NAMALWA (cell line): ENCODE measurements at places on chromosomes 5 and 9.

- no peak for DNase-seq
Observed at GRCh38 chr5:154465169-154465568, 12.9 kb downstream of the HAND1 start.

DNA sequence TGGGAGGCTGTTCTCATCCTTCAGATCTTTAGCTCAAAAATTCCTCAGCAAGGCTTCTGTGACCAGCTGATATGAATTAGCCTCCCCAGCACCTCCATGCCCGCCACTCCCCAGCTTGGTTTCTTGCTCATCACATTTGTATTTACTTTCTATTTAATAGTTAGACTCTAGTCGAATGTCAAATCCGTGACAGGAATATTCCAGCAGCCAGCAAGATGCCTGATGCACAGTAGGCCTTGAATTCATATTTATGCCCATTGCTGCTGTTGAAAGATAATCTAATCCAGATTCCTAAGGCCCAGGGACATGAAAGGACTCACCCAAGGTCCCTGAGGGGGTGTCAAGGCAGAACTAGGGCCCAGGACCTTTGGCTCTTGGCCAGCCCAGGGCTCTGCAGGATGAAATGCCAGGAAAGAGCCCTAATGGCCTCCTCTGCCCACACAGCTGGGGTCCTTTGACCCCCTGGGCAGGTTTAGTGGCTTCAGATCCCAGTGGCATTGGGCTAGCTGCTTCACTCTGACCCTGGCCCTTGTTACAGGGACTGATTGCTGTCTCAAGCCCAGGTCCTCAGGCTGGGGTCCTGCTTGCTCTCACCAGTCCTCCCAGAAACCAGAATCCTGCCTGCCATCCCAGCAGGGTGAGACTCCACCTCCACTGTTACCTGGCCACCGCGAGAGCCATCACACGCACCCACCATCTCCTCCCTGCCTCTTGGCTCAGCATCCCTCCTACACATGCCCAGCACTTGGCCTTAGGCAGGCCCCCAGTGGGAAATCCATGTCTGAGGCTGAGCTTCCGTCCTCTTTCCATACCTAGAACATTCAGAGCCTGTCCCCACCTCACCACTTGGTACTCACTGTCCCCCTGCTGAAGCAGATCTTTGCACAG is 7.3 kb downstream of the CSF1R start:
- DNase-seq: no peak

- peak; percentile 13 for DNase-seq
Observed at GRCh38 chr5:28473531-28474107, 1435.2 kb upstream of the CDH9 start.

GRCh38 chr5:39415201-39415600 is 9.6 kb downstream of the DAB2 start:
- no peak for DNase-seq

DNA sequence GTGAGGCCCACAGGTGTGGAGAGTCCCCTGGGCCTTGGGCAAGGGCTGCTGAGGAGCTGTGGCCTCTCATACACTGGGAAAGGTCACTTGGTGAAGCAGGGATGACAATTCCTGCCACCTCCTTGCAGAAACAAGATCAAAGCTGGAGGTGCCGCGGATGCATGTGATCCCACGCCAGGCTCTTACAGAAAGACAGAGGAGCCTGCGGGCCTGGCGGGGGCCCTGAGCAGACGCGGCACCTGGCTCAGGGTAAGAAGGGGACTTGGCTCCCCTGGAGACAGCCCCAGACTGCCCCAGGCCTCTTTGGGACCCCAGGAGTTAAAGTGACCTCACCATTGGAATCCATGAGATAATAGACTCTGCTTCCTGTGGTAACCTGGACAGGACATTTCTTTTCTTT is 4.8 kb downstream of the GFPT2 start:
- no peak for DNase-seq

- no peak for DNase-seq
Observed at GRCh38 chr5:157451806-157452205, 8.2 kb upstream of the NIPAL4 start.

DNA sequence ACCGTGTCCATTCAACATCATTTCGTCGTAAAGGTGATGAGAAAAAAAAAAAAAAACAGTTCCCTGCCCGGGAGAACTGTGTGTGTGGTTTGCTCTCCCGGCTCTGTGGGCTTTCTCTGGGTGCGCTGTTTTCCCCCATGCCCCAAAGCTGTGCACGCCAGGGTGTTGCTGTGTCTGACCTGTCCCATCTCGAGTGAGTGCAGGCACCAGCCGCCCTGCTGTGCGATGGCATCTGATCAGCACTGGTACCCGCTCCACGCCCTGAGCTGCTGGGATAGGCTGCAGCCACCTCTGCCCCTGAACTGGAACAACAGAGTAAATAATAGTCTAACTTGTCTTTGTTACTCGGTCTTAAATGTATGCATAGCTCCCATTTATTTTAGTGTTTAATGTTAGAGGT is 33.3 kb downstream of the CEP72 start:
- no peak for DNase-seq

GRCh38 chr5:147408980-147409379 is 100.9 kb downstream of the DPYSL3 start:
- no peak for DNase-seq
